ENCODE measurements at places on chromosomes 3 and 15.

- H3K4me1 ChIP-seq = no peaks in the 10 kb centered on the region
- H3K4me3 ChIP-seq = no peak overlapping the region
- no peaks in the 10 kb centered on the region for H3K27me3 ChIP-seq
- H3K36me3 ChIP-seq = peaks cover 7% of the 10 kb centered on the region
- no peak overlapping the region for H3K27ac ChIP-seq
These were observed 11.6 kb downstream of the NEK11 start for GRCh38 chr3:131038326-131038725.

GRCh38 chr15:100170291-100171210 lies 171.2 kb downstream of the ADAMTS17 start:
- H3K36me3 ChIP-seq = peaks cover 14% of the 10 kb centered on the region
- peaks cover under 1% of the 10 kb centered on the region for H3K4me1 ChIP-seq
- no peaks in the 10 kb centered on the region for H3K27me3 ChIP-seq

DNA sequence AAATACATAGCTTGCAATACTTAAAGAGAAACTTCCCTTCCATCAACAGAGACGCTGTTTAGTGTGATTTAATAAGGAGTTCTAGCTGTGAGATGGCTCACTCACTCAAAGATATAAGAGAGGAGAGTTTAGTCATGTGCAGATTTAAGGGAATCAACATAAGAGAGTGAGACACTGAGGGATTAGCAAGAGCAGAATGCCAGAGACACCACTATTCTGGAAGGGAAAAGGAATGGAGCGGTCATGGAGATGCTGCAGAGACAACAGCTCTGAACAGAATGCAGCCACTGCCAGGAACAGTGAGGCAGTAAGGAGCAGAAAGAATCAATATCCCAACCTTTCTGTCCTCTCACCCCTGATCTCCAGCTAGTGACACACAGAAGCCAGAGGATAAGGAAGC lies 248.8 kb downstream of the MBNL1 start:
- no peaks in the 10 kb centered on the region for H3K27me3 ChIP-seq
- H3K36me3 ChIP-seq = no peaks in the 10 kb centered on the region
- no peak overlapping the region for H3K27ac ChIP-seq
- DNase-seq = no peak
- peaks cover 2% of the 10 kb centered on the region for H3K4me1 ChIP-seq
- no peak overlapping the region for H3K4me3 ChIP-seq

- no peaks in the 10 kb centered on the region for H3K4me1 ChIP-seq
- no peak overlapping the region for H3K27ac ChIP-seq
- H3K36me3 ChIP-seq = no peaks in the 10 kb centered on the region
- no peak for DNase-seq
- no peak overlapping the region for H3K4me3 ChIP-seq
These were observed 251.5 kb downstream of the KCNH8 start for GRCh38 chr3:19399836-19400235.
